T-helper 2 cell (primary cell): ENCODE measurements at places on chromosomes 16 and 17.

GRCh38 chr16:28904828-28905227 is 20.2 kb downstream of the RABEP2 start:
- DNase-seq: no peak

DNA sequence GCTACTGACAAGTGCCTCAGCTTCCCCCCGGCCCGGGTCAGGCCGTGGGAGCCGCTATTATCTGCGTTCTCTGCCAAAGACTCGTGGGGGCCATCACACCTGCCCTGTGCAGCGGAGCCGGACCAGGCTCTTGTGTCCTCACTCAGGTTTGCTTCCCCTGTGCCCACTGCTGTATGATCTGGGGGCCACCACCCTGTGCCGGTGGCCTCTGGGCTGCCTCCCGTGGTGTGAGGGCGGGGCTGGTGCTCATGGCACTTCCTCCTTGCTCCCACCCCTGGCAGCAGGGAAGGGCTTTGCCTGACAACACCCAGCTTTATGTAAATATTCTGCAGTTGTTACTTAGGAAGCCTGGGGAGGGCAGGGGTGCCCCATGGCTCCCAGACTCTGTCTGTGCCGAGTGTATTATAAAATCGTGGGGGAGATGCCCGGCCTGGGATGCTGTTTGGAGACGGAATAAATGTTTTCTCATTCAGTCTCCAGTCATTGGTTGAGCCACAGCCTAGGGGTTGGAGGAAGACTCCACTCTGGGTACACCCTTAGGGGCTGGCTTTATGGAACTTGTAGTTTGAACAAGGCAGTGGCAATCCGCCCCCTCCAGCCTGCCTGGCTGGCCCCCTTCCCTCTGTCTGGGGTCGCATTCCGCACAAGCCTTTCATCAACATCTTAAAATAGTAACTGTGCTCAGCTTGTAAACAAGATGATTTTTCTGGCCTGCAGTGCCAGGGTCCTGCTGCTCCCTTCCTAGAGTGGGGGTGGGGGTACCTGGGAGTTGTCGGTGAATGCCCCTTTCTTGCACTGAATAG is 4.1 kb downstream of the SYNGR2 start:
- DNase-seq: no peak

GRCh38 chr16:64919929-64920607 is 201.8 kb downstream of the CDH11 start:
- DNase-seq: no peak

GRCh38 chr17:28133562-28133970 is 91.1 kb downstream of the NLK start:
- DNase-seq: no peak

DNA sequence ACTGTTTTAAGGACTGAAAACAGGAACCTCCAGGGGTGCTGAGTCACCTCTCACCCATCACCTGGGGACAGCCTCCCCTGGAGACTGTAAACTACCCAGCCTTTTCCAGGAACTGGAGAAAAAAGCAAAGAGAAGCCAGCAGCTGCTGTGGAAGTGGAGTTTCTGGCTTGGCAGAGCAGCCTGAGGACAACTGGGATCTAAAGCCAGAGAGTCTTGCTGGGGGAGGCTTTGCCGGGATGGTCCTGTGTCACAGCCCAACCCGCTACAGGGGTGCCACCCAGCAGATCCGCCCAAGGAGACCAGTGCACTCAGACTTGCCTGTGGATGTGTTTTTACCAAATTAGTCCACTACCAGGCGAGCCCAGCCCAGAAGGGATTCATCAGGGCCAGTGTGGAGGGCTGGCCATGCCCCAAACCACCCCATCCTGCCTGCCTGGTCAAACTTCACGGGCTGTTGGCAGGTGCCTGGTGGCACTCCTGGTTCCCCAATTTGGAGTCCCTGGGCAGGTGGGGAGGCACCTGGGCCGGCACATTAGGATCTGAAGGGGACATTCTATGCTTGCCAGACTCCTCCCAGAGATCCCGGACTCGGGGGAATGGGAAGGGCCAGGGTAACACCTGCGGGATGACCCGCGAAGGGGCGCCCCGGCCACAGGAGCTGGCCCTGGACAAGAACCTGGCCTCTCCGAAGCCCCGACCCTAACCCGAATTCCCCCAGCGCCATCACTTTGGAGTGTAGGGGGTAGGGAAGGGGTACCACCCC is 771 bp downstream of the MSRB1 start:
- DNase-seq: no peak
